GM18507 (cell line): ENCODE measurements at places on chromosomes 2 and 18.

DNA sequence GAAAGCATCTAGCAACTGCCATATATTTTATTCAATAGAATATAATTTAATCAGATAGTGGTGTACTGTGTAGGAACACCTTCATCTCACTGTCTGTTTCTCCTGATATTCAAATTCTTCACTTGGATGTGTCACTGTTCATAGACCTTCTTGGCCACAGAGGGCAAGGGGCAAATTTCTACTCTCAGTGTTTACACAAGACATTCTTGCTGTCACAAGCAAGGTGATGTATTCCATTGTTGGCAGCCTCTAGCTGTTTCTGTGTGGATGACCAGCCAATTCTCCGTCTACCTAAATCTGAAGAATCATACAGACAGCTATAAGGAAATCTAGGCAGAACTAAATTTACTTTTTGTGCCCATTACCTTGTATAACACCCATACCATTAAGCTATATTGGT, 948.3 kb downstream of the CNTNAP5 start:
- DNase-seq = no peak

GRCh38 chr18:50092245-50092805, 102.6 kb downstream of the MYO5B start:
- DNase-seq = no peak

DNA sequence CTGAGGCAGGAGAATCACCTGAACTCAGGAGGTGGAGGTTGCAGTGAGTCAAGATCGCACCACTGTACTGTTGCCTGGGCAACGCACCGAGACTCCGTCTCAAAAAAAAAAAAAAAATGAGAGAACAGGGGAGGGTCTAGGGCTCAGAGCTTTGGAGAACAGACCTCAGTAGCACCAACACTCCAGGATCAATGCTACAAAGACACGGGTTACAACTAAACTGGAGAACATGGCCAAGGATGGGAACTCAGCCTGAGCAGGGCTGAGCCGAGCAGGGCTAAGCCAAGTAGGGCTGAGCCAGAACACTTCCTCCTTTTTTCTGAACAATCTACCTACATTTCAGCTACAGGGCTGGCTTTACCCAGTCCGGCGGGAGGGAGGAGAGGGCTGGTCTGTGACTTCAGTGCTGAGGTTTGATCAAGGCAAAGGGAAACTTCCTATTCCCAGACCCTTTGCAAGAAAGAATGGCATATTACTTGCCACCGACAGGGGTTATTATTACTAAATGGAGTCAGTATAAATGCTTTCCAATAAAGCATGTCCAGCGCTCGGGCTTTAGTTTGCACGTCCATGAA, 2.9 kb upstream of the CASP8 start:
- no peak for DNase-seq

GRCh38 chr2:104444392-104444791, 409.5 kb upstream of the POU3F3 start:
- DNase-seq = no peak

DNA sequence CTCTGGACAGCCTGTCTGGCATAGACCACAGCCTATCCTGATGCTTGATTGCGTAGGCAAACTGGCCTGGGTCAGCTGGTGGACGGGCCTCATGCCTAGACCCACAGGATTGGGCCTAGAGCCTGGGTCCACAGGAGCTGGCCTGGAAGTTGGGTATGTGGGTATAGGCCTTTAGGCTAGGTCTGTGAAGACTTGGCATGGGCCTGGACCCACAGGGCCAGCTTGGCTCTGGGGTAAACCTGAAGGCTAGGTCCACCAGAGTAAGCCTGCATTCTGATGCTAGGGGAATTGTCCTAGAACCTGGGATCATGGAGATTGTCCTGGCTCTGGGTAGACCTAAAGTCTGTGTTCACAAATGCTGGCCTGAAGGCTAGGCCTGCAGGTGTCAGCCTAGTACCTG, 1293.7 kb downstream of the CNTNAP5 start:
- no peak for DNase-seq

- no peak for DNase-seq
These were observed 144.1 kb downstream of the SMAD7 start for GRCh38 chr18:48806551-48807261.

GRCh38 chr18:63951302-63951705, 2.2 kb downstream of the HMSD start:
- no peak for DNase-seq

- DNase-seq = no peak
These were observed 276.3 kb upstream of the ERBB4 start for GRCh38 chr2:212814941-212815340.
